Peyer's patch (tissue), 4 donors: ENCODE measurements at places on chromosomes 11 and 22.

GRCh38 chr11:59284773-59285129 is 72.0 kb upstream of the MPEG1 start:
- DNase-seq: no peak
- no peak overlapping the region for H3K27ac ChIP-seq
- H3K36me3 ChIP-seq: no peaks in the 10 kb centered on the region
- no peaks in the 10 kb centered on the region for H3K27me3 ChIP-seq

DNA sequence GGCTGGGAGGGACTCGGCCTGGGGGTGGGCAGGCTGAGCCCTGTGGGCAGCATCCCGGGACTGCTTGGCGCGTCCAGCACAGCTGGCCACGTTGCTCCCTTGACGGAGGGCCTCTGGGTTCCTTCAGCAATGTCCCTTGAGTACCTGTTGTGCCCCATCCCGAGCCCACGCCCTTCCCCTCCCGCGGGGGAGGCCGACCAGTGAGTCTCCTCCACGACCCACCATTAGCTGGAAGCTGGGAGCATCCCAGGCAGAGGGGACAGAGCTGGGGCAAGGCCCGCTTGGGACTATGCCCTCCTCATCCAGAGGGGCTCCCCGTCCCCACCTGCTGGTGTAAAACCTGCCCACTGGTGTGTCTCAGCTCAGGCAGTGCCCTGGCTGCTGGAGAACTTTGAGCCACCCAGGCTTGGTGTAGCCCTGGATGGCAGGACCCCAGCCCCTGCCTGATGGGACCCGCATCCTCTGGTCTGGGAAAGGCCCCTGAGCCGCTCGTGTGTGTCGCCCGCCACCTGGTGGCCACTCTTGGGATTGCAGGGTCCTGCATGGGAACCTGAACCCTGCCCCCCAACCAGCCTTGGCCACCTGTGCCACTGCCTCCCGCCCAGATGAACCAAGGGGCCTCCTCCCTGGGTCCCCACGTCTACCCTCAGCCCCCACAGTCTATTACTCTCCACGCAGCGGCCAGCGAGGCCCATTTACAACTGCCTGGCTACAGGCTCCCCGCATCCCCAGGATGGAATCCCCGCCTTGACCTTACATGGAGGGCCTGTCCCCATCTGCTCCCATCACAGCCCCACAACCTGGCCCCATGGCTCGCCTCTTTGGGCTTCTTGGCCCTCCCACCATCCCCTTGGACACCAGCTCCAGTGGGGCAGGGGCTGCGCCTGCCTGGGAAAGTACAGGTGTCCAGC is 16.6 kb upstream of the ARHGAP8 start:
- H3K4me1 ChIP-seq: no peaks in the 10 kb centered on the region
- no peak overlapping the region for H3K27ac ChIP-seq
- peak; percentile 89 for DNase-seq
- no peaks in the 10 kb centered on the region for H3K36me3 ChIP-seq
- H3K4me3 ChIP-seq: no peak overlapping the region

DNA sequence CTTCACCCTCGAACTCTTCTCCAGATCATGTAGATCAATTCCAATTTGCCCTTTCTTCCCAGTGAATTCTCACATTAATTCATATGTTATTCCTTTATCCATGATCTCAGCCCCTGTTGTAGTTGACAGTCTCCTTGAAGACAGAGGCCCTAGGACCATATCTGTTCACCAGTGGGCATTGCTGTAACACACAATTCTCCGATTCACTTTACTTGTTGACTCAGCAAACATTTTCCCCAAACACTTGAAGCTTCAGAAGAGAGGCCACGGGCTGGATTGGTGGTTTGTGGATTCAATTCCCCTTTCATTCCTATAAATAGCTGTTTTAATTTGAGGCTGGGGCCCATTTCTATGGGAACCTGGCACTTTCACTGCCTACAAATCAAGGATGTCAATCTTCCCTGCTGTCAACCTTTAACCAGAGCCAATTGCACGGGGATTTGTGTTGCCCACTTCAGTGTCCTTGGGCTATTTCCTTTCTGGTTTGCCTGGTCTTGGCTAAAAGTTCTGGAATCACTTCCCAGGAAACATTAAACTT is 393.0 kb upstream of the KIRREL3 start:
- no peaks in the 10 kb centered on the region for H3K27me3 ChIP-seq
- no peak overlapping the region for H3K27ac ChIP-seq
- H3K36me3 ChIP-seq: no peaks in the 10 kb centered on the region

DNA sequence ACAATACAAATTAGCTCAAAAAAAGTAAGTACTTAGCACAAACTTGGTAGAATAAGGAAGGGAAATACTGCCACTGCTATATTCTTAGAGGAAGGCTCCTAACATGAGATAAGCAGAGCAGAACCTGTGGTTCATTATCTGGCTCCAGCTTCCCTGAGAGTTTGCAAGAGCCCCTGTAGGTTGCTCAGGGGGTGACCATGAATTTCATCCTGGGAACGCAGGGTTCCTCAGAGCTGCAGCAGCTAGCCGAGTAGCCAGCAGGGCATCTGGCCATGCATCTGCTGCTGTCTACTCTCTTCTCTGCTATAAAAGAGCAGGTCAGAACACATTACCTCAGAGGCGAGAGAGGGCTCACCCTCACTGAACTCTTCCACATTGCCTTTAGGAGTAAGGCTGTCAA is 67.3 kb downstream of the TRPC6 start:
- DNase-seq: no peak
- H3K36me3 ChIP-seq: no peaks in the 10 kb centered on the region
- no peaks in the 10 kb centered on the region for H3K4me1 ChIP-seq
- H3K27ac ChIP-seq: no peak overlapping the region
- H3K4me3 ChIP-seq: no peak overlapping the region
- no peaks in the 10 kb centered on the region for H3K27me3 ChIP-seq

DNA sequence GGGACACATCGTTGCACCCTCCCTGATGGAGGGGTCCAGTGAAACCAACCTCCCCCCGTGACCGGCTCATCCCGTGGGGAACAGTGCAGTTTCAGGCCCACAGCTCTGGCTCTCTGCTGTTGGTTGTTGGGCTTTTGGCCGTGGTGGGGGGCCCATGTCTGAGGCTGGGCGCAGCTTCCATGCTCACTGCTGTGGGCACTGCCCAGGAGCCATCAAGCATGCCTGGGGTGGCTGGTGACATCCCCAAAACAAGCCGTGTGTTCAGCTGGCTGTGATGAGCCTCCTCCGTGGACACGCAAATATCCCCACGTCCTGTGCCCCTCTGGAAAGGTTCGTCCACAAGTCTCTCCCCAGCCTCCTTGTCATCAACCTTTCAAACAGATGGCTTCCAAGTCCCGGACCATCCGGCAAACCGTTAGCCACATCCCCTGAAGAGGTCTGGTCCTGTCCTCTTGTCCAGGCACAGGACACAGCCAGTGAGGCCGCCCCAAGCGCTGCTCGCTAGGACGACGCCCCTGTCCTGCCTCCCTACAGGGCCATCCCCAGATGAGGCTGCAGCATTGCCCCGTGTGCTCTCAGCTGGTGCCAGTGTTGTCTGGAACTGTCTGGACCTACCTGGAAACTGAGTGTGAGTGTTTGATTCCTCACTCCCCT is 29.4 kb upstream of the BRSK2 start:
- H3K4me1 ChIP-seq: no peaks in the 10 kb centered on the region
- no peaks in the 10 kb centered on the region for H3K36me3 ChIP-seq
- no peak overlapping the region for H3K4me3 ChIP-seq
- DNase-seq: no peak
- no peak overlapping the region for H3K27ac ChIP-seq

- no peaks in the 10 kb centered on the region for H3K36me3 ChIP-seq
- no peaks in the 10 kb centered on the region for H3K4me1 ChIP-seq
- no peaks in the 10 kb centered on the region for H3K27me3 ChIP-seq
- no peak overlapping the region for H3K4me3 ChIP-seq
Measured at GRCh38 chr11:61543606-61544306, 35.2 kb downstream of the LRRC10B start.

DNA sequence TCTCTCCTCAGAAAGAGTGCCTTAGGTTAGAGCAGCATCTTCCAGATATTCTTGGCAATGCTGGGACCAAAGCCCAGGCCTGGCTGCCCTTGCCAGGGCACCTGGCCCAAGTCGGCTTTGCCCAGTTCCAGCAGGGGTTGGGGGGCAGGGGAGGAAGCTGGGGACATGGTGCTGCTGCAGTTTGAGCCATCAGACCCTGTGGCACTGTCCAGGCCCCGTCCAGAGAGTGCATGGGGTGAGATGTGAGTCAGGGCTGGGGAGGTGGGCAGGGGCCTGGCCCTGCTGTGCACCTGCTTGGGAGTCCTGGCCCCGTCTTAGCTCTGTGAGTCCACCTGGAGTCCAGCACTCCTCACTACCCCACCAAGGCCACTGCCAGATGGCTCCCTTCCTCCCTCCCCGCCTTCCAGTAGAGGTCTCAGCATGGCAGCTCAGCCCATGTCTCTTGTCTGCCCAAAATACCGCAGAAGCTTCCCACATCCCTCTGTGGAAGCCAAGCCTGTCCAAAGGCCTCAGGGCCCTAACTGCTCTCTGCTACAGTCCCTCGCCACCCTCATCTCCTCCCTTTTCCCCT is 16.6 kb downstream of the DERL3 start:
- H3K4me1 ChIP-seq: no peaks in the 10 kb centered on the region
- DNase-seq: peak; percentile 28
- no peak overlapping the region for H3K4me3 ChIP-seq

GRCh38 chr11:68051191-68052136 is 12.6 kb downstream of the TCIRG1 start:
- no peaks in the 10 kb centered on the region for H3K4me1 ChIP-seq
- no peak overlapping the region for H3K27ac ChIP-seq

- H3K4me1 ChIP-seq: no peaks in the 10 kb centered on the region
- no peaks in the 10 kb centered on the region for H3K27me3 ChIP-seq
- no peak overlapping the region for H3K4me3 ChIP-seq
- DNase-seq: no peak
Measured at GRCh38 chr11:131734871-131735270, 364.5 kb downstream of the NTM start.

DNA sequence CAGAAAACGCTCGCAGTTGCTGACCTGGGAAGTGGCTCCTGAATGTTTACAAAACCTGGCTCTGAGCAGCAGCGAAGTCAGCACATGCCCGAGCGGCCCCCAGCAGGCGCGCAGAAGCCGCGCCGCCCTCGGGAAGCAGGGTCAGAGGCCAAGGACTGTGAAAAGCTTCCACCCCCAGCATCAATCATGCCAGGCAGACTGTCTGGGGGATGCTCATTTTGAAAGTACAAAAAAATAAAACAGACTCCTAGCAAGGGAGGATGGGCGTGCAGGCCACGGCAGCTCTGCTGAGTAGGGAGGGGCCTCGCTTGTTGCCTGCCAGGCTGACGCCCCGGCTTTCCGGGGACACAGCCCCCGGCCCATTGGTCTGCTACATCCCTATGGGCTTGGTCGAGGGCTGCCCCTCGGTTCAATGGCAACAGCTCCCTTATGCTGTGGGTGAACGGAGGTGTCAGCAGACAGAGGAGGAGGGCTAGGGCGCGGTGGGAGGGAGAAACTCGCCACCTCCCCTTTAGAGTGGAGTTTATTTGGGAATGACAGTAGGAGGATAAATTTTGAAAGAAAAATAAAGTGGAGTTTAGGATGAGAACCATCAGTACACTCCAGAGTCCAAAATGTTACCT is 37.7 kb upstream of the GNB1L start:
- H3K36me3 ChIP-seq: no peaks in the 10 kb centered on the region
- H3K4me3 ChIP-seq: peak overlapping the region; percentile 38
- H3K4me1 ChIP-seq: peaks cover 31% of the 10 kb centered on the region

DNA sequence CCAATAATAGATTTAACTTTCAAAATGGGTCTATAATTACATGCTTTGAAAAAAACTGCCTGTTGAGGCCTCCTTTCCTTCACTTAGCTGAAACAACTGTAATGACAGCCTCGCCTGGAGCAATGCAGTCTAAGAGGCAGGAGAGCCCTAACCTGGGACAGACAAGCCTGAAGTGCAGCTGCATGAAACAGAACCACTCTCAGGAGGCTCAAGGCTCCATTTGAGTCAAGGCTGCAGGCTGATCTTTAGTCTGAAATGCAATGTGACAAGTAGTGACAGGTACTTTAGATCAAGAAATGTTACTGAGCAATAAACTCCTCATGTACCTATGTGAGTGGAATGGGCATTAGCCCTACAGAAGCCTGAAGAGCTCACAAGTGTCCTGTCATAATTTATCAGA is 414.0 kb upstream of the LUZP2 start:
- H3K4me1 ChIP-seq: no peaks in the 10 kb centered on the region
- H3K36me3 ChIP-seq: no peaks in the 10 kb centered on the region
- DNase-seq: no peak
- H3K27me3 ChIP-seq: no peaks in the 10 kb centered on the region
- H3K4me3 ChIP-seq: no peak overlapping the region

GRCh38 chr11:12133547-12134235 is 23.3 kb downstream of the MICAL2 start:
- no peak overlapping the region for H3K27ac ChIP-seq
- H3K4me3 ChIP-seq: no peak overlapping the region
- H3K27me3 ChIP-seq: no peaks in the 10 kb centered on the region
- H3K4me1 ChIP-seq: peaks cover 69% of the 10 kb centered on the region
- H3K36me3 ChIP-seq: no peaks in the 10 kb centered on the region
